ENCODE measurements at places on chromosomes 16 and 17. TPM values are rescaled to one million over a fixed set of nuclear protein-coding genes. Genes with fewer than 3 reads are reported as not detected.

The CSF3 gene
- total RNA-seq: 0.06 TPM

The CDRT15L2 gene
- not detected for total RNA-seq

The SLC9A5 gene
- total RNA-seq: 1.3 TPM

The FAM171A2 gene
- total RNA-seq: 5.2 TPM

The LDHD gene
- total RNA-seq: 0.74 TPM

The SMIM5 gene
- 0.31 TPM for total RNA-seq

The TNFSF13 gene
- 0.79 TPM for total RNA-seq

The RNF112 gene
- total RNA-seq: 0.28 TPM

The NACA2 gene
- total RNA-seq: not detected

The HOXB3 gene
- total RNA-seq: 6.6 TPM

The CCDC200 gene
- not detected for total RNA-seq

The SHISA6 gene
- total RNA-seq: not detected

The CDC6 gene
- 58.7 TPM for total RNA-seq

The CCL8 gene
- not detected for total RNA-seq

The ZNF319 gene
- 17.4 TPM for total RNA-seq

The NEK8 gene
- total RNA-seq: 4.8 TPM

The MT1G gene
- not detected for total RNA-seq

The ABCA8 gene
- total RNA-seq: 0.15 TPM

The GPR139 gene
- total RNA-seq: not detected

The IL34 gene
- total RNA-seq: 0.72 TPM

The KRT14 gene
- 0.34 TPM for total RNA-seq

The PRAC2 gene
- total RNA-seq: not detected

The TSEN54 gene
- 42.3 TPM for total RNA-seq
